ENCODE measurements at places on chromosomes 2 and 18.
A peak's percentile ranks its signal among the peaks of the same experiment; 100 is the strongest.

DNA sequence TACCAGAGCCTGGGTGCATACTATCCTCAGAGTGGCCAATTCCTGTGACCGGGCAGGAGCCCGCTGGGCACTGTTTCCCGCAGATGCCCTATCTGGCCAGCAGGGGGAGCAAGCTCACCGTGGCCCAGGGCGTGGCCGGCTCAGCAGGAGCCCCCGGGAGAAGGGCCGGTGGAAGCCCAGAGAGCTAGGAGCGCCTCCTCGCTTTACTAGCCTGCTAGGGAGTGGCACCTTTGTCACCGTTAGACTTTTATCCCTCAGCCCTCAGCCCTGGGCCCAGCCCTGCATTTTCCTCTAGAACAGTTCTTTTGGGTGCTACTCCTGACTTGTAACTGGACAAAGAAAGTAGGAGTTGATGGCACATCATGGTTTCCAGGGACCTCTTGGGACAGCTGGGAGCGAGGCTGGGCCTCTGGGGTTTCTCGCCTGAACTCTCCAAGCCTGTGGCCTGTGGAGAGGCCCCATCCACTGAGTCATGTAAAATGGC, 24.0 kb downstream of the TMEM177 start:
- peak; percentile 93 for DNase-seq

DNA sequence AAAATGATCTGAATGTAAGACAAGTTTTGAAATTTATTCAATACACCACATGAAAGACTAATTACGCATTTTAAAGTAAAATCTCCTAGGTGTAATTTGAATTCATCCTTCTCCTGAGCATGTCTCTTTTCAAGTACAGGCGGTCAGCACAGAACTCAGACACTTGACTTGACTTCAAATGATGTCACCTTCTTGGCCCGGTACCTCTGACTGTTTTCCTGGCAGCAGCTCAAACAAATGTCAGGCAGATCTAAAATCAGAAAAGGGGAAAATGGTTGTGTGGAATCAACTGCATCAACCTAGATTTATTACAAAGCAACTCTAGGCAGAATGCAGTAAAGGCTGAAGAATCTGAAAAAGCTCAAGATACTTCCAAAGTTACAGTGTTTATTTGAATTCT, 11.4 kb upstream of the PROKR1 start:
- no peak for DNase-seq

DNA sequence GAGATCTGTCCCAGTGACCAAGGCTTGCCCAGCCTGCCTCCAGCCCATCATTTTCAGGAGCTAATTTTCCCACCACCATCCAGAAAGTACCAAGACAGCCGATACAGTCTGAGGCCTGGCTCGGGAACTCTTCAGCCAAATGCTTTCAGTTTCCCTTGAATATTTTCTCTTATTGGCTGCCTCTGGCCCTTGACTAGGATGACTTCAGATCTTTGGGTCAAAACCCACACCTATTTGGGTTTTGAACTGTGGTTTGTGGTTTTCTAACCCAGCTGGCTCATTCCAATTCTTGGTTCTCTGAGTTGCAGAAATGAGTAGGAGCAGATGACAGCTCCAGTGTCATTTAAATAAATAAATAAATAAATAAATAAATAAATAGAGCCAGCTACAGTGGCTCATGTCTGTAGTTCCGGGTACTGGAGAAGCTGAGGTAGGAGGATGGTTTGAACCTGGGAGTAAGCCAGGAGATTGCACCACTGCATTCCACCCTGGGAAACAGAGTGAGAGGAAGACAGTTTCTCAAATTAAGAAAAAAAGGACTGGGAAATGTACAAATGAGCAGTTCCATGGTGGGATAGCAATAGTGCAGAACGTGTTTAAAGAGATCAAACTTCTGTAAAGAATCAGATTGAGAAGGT, 465.0 kb upstream of the SOX11 start:
- no peak for DNase-seq

DNA sequence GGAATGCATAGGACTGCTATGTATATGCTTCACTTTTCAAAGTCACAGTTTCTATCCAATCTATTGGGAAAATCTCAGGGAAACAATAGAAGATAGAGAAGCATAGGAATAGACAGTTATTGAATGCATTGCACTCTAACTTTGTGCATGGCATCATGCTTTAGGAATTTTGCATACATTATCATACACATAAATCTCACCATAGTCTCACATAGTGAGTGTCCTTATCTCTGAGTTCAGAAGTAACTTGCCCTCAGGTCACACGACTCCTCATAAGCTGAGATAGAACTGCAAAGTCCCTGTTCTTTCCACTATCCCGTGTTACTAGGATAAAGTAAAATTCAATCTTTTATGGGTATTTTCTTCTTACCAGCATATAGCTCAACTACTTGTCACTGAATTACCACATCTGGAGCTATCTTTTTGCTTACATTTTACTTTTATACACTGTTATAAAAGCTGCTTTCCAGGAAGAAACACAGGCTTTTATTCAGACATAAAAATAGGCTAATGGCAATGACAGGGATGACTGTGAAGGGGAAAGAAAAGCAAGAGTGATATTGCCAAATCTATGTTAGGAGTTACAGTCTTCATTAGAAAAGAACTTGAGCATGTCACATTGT, 666.9 kb downstream of the XIRP2 start:
- DNase-seq = no peak

DNA sequence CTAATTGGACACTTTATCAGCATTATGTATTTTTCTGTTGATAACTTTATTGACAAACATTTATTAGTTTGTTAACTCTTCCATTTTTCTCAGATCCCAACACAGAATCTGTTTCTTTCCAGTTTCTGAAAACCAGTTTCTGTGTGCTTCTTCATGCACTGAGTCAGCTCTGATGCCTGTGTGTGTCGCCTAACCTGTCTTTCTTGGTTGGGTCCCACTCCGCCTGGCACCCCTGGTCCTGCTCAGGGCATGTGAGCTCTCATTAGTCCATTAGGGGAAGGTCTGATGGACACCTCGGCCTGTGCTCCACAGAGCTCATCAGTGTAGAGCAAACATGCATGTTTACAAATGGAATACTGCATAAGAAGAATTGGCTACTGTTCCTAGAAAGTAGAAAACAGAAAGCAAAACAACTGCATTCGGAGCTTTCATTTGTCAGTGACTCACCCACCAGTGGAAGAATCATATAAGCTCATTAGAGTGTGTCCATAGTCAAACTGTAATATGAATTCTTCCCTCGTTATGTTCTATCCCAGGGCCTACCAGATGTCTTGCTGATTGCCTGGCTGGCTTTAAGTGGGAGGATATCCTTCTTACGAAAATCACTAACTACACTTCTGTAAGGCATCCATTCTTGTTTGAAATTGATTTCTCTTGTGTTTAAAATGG, 137.7 kb downstream of the SNTG2 start:
- peak; percentile 53 for DNase-seq

- peak; percentile 6 for DNase-seq
These were observed 38.8 kb downstream of the SCTR start for GRCh38 chr2:119485336-119486110.

Measured in AG20443 (cell line).